Ascending aorta (tissue), 2 donors: ENCODE measurements at places on chromosomes 1 and 21. TPM values are rescaled to one million over a fixed set of nuclear protein-coding genes. Genes with fewer than 3 reads are reported as not detected.

Gene PTPRF
- total RNA-seq = 43.6 TPM

Gene RIPK4
- 6.4 TPM for total RNA-seq

Gene ASPM
- total RNA-seq = not detected

Gene OLFML2B
- 79.7 TPM for total RNA-seq

Gene VHLL
- total RNA-seq = not detected

Gene CHIA
- not detected for total RNA-seq

Gene NID1
- total RNA-seq = 172 TPM

Gene PLA2G2F
- not detected for total RNA-seq

GRCh38 chr1:161946071-161946987, 77.3 kb downstream of the OLFML2B start:
- no peak for DNase-seq

DNA sequence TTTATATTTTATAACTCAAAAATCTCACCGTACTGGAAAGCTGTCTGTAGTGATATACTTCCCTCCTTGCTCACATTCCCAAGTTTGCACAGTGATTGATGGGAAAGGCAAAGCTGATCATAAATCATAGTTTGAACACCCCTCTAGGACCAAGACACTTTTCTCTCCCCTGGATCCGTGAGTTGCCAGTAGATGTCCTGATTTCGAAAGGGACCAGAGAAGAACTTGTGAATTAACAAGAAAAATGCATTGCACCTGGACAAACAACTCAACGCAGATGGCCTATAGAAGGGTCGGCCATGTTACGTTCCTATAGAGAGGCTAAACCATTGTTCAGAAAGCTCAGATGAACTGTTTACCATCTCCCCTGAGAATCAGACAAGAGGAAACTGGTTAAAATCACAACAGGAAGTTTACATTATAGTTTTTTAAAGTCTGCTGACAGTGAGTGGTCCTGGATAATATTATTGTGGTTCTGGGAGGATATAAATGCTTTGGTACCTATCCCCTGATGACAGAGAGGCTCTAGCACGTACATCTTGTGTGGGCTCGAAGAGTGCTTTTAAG, 124.0 kb upstream of the SLC45A1 start:
- DNase-seq = no peak

DNA sequence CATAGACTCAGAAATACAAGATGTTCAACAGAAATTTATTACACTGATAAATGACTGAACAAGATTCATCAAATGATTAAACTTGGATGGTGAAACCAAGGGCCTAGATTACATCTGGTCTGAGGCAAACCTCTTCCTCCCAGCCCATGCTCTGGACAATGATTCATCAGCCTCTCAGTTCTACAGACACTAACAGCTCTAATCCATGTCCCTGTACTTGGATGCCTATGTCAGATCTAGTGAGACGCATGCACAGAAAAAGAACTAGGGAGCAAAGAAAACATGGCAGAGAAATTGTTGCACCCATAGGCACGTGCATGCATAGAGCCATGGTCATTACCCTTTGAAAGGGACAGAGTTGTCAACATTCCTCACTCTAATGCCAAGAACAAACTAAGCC, 250.1 kb downstream of the KCNH1 start:
- DNase-seq = no peak

DNA sequence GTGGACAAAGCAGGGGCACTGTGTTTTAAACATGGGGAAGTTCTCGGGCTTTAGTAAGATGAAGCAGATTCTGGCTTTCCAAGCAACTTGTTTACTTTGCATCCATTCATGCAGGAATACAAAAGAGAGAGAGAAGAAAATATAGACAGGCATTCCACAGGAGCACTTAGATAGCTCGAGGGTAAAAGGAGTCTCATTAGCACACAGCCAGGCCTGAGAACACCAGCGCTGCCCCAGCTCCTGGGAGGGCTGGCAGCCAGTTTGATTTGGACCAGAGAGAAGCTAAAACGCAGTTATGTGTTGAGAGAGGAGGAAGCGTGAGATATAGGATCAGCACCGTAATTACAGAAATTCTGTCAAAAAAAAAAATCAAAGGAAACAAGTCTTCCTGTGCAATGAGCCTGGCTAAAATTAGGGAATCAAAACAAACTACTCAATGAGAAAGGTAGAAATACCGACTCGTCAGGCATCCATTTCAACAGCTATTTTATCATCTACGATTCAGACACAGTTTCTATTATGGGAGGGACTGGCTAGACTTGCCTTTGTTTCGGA, 68.2 kb downstream of the CLSTN1 start:
- no peak for DNase-seq

- no peak for DNase-seq
Observed at GRCh38 chr1:180456191-180456590, 46.2 kb downstream of the ACBD6 start.

- DNase-seq = no peak
Observed at GRCh38 chr1:156726549-156727226, 1.6 kb upstream of the METTL25B start.

- no peak for DNase-seq
Observed at GRCh38 chr21:15986277-15986676, 256.5 kb downstream of the USP25 start.

DNA sequence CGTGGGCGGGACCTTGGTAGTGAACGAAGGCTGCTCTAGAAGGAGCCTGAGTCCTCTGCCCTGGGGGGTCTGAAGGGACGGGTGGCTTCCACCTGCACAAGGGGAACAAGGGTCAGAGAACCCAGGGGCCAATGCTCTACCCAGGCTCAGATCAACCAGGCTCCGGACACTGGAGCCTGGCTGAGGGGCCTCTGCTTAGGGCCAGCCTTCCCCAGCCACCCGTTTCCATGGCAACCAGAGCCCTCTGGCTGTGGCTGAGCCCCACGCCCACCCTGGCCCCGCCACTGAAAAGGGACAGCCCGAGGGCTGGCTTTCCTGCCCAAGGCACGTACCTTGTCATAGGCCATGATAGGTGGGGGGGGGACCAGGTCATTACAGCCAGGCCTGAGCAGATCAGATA, 724.6 kb downstream of the PTPRU start:
- no peak for DNase-seq

DNA sequence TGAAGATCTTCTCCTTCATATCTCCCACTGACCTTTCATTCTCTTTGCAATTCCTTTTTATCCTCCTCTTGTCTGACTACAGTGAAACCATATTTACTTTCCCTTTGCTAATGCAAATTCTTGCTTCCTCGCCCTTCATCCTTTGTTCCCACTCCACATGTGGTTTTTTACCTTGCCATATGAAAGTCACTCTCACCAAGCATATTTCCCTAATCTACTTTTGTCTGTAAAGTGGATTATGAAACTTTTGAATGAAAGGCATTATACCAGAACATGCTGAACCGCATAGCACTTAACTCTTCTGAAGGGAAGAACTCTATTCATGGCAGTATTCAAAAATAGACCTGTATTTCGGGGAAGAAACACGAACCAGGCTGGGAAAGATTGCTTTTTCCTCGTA, 8.0 kb upstream of the TMPRSS15 start:
- DNase-seq = no peak

DNA sequence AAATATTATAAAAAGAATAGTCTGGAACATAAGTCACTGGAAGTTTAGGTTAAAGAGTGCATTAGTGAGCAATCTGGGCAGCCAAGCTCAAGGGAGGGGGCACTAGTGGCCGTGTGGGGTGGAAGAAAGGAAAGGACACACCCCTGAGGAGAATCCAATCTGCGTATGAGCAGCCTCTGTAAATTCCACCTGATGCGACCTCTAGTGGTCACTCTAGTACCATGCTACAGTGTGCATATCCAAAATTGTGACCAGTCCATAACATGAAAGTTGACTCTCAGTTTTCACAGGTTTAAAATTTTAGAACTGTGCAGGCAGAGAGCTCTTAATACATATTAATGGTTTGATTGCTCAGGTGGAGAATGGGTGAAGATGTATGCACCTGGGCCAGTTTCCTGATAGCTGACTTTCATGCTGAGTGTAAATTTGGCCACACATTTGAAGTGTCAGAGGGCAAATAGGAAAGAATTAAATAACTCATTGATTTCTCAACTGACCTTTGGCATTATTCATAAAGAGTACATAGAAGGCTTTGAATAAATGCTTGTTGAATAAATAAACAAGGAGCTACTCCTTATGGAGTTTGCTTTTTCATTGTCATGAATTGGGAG, 105.9 kb upstream of the C21orf91 start:
- DNase-seq = no peak

DNA sequence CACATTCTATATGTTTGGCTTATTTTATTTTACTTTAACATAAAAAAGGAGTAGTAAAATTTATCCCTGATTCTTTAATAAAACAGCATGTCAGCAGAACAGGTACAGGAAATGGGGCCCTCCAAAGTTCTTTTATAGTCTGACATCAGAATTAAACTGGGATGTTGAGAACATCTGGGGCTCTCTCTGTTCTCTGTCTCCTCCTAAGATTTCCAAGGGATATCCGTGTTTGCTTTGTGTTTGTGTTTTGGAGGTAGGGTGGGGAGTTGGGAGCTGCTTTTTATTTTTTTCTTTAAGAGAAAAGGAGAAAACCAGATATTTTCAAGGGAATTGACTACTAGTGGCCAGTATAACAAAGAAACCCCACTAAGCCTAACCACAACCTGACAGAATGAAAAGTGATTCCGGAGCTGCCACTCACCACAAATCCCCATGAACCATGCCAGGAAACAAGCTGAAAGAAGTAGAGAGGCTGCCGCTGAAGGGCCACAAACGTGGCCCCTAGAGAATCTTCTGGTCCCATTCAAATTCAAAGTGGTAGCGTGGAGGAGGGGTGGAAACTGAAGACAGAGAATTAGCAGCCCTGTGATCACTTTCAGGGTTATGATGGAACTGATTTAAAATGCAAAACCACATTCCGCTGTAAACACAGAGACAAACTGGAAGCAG, 369.6 kb upstream of the ADGRL2 start:
- DNase-seq = no peak

- no peak for DNase-seq
Observed at GRCh38 chr1:32786856-32787255, 30.3 kb downstream of the YARS1 start.

DNA sequence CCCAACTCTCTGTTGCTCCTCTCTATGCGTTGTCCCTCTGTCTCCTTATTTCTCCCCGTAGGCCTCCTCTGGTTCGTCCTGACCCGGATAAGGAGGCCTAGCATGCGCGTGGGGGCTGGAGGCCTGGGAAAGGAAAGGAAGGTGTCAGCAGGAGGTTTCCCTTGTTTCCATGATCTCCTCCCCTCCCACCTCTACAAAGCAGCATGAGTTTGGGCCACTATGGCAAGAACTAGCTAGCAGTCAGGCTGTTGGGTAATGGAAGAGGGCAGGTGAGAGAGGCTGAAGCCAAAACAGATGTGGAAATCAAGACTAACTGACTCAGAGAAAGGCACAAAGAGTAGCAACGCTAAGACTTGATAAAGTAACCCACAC, 687 bp upstream of the SEMA6C start:
- DNase-seq = peak; percentile 58

DNA sequence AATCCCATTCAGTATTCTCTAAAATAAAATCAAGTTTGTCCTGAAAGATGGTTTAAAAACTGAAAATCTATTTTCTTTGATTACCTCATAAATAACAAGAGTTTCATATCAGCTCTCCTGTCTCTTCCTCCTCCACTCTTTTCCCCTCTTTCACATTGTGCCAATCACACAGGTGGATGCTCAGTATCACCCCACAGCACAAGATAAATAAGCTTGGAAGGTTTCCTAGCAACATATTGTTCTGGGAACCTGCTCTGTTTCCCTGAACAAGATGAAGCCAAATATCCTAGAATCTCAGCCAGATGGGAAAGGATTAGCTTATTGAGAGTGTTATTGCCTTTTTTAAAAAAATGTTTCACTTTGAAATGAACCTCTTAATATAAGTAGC, 45.7 kb upstream of the CACYBP start:
- DNase-seq = no peak

GRCh38 chr1:164688791-164689190, 129.8 kb downstream of the PBX1 start:
- DNase-seq = no peak

- DNase-seq = no peak
Observed at GRCh38 chr1:236377832-236378535, 16.1 kb upstream of the EDARADD start.

DNA sequence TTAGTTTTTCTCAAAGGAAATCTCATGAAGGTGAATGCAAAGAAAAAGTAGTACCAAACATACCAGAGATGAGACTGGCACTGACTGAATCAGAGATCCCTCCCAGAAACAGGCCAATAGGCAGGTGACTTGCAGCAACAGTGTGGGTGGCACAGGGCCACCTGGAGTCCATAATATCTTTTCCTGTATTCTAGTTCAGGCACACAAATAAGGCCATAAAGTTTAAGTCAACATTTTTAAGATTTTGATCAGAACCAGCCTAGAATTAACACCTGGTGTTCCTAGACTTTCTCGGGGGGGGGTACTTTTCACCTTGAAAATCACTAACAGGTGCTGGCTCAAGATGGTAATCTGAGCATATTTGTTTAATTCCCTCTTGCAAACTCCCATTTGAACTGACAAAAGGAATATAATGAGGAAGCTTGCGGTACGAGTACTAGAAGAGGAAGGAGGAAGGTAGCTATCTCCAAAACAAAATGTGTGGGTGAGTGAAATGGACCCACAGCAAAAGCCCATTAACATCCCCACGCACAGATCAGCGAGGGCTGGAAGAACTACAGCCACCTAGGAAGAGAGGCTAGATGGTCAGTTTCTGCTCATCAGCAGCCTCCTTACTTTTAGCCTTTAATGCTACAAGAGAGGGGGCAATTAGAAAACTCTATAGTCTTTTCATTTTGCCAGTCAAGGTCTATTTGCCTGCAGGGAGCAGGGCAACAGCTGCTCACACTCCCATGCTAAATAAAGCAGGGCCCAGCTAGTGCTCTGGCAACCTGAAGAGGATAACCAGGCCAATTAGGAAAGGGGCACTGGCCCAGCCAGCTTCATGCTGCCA, 18.9 kb downstream of the SDE2 start:
- DNase-seq = no peak

GRCh38 chr1:228778026-228778425, 42.7 kb downstream of the RHOU start:
- no peak for DNase-seq

GRCh38 chr1:86848654-86849053, 65.3 kb downstream of the SELENOF start:
- no peak for DNase-seq

- no peak for DNase-seq
Observed at GRCh38 chr1:112465122-112465521, 43.6 kb upstream of the WNT2B start.

DNA sequence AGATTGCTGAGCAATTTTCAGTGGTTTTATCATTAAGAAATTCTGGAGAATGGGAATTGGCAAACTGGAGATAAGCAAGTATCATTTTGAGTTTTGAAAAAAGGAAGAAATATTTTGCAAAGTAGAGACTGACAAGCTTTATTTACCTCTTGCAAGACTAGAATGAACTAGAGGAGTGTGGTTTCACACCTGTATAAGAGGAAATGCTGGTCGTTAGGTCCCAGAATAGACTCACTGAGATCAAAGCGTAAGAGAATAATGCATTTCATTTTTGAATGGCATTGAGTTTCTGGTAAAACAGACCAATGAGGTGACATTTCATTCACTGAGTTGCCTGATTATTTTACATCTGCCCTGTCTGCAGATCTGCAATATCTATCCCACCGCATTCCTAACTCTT, 308.1 kb downstream of the ADGRL2 start:
- no peak for DNase-seq

- DNase-seq = no peak
Observed at GRCh38 chr21:46503922-46504550, 45.3 kb downstream of the DIP2A start.
